ENCODE measurements at places on chromosomes 3 and 15. TPM values are rescaled to one million over a fixed set of nuclear protein-coding genes. Genes with fewer than 3 reads are reported as not detected.

- no peak for DNase-seq
Measured at GRCh38 chr3:12706504-12707253, 42.8 kb upstream of the RAF1 start.

ISG20 gene
- 8.0 TPM for total RNA-seq

DNA sequence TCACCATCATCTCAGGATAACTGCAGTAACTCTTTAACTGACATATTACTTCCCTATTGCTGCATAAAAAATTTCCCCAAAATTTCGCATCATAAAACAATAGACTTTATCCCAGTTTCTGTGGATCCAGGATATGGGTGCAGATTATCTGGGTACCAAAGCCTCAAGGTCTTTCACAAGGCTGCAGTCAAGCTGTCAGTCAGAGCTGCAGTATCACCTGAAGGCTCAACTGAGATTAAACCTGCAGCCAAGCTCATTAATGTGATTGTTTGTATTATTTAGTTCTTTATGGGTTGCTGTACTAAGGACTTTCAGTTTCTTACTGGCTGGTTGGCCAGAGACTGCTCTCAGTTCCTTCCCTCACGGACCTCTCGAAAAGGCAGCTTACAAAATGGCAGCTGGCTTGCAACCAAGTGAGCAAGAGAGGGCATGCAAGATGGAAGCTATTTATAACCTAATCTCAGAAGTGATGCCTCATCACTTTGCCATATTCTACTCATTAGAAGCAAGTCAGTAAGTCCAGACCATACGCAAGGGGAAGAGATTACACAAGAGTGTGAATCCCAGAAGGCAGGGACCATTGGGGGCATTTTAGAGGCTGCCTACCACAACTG, 54.9 kb downstream of the DCUN1D1 start:
- no peak for DNase-seq

CTDSPL gene
- total RNA-seq = 59.6 TPM

DNA sequence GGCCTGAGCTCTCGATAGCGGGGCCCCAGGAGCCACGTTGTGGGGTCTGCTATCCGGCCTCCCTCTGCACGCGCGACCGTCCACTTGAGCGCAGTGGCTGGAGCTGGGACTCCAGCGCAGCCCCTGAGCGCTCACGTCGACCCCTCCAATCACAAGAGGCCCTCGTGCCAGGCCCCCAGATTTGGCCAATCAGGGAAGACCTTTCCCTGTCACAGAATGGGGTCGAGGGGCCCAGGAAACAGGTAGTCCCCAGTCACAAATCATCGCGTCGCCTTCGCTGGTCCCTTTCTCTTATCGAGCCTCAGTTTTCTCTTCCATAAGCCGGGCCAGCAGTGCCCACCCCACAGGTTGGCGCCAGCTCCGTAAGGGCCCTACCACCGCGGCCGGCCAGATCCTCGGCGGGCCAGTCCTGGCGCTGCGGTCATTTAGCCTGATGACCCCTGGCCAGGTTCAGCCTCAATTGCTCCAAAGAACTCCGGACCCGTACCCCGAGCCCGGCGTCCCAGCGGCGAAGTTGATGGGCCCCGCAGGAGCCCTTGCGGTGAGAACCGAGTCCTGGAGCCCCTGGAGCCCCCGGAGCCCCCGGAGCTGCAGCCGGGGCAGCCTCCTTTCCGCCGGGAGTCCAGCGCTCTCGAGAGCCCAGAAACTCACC, 435 bp downstream of the ALDH1L1 start:
- DNase-seq = peak; percentile 92

DNA sequence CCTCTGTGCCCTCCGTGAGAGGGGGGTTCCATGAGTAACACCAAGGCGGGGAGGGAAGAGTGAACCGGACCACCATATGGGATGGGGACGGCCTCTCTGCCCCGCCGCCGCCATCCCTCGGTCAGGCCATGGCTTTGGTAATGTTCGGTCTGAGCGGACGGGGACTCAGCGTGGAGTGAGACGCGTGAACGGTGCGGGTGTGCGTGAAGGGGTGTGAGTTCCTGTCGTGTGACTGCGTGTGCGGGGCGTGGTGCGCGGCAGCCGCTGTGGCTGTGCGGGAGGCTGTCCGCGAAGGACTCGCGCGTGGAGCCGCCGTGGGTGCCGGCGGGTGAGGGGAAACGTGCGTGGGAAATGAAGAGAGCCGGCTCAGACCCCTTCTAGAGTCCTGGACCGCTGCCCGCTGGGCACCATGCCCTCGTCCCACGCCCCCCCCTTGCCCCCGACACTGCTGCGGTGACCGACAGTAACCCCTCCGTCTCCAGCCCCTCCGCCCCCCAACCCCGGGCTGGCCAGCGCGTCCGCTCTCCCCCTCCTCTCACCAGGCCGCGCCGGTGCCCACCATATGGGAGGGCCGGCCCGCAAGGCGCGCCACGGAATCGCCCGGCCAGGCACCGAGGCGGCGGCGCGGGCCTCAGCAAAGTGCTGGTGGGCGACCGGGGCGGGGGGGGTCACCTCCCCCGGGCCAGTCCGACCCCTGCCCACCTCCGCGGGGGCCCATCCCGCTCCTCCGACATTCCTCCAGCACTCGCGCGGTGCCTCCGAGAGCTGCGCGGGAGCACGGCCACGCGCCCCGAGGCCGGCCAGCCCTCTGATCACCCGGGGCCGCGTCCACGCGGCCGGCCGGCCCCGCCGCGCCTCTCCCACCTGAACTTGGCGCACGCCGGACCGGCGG, 589 bp downstream of the KLF15 start:
- DNase-seq = no peak

DNA sequence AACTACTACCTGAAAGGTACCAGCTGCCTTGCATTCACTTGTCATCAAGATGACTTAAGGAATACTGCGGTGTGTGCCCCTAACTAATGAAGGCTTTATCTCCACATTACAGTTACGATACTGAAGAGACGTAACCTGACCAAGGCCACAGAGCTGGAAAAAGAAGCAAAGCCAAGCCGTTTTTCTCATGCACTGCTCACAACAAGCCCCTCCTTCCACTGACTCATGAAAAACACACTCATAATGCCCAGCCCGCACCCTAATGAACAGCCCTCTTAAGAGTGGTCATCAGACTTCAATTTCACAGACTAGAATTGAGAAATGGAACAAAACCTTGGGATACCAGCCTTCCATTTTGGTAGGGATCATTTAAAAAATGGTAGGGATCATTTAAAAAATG, 11.6 kb downstream of the PSMD6 start:
- no peak for DNase-seq

DNA sequence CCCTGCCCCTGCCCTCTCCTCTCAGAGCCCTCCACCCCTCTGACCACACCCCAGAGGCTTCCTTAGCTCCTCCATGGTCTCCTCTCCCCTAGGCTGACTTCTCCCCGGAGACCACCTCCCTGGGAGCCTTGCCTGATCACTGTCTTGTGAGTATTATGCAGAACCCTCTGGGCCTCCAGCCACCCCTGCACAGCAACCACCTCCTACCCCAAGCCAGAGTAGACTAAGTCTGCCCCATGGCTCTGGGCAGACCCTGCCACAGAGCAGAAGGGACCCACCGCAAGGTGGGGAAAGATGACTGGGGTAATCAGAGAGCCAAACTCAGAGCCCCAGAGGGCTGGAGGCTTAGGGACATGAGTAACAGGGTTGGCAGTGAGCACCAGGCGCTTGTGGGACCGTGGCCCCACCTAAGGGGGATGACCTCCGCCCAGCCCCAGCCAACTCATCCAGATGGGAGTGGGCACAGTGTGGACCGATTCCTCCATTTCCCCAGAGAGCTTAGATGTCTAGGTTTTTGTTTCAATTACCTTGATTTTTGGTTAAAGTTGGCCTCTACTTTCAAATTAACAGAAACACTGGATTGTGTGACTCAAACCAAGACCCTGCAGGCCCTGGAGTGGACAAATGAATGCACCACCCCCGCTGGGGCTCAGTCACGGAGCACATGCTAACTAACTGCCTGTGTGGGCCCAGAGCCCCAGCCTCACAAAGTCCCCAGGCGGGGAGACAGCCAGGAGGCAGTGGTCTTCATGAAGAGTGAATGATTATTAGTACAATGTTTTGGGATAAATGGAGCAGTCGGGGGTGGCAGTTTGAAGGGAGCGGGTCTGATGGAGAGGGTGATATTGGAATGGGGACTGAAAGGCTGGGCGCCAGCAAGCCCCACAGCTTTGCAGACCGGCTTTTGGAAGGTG, 119.4 kb upstream of the PRR20G start:
- no peak for DNase-seq

SPSB4 gene
- 0.50 TPM for total RNA-seq

ACKR2 gene
- 7.6 TPM for total RNA-seq

DNA sequence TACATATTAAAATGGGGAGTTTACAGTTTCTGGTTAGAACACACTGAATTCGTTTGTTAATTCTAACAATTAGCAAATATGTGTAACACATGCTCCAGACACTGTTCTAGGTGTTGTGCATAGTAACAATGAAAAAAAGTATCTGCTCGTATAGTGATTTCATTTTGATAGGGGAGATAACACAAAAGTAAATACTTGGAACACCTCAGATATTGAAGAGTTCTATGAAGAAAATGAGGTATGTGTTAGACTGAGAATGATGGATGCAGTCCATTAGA, 6.8 kb upstream of the TMF1 start:
- no peak for DNase-seq

- no peak for DNase-seq
Measured at GRCh38 chr3:130504701-130505100, 12.3 kb upstream of the COL6A6 start.

- DNase-seq = no peak
Measured at GRCh38 chr15:77540312-77541060, 92.2 kb downstream of the LINGO1 start.

PLIN1 gene
- 2.5 TPM for total RNA-seq

GOLGA6B gene
- not detected for total RNA-seq

GRCh38 chr3:77539677-77540076, 499.8 kb downstream of the ROBO2 start:
- no peak for DNase-seq

GRCh38 chr15:76648732-76649444, 256.3 kb downstream of the SCAPER start:
- DNase-seq = no peak

DNA sequence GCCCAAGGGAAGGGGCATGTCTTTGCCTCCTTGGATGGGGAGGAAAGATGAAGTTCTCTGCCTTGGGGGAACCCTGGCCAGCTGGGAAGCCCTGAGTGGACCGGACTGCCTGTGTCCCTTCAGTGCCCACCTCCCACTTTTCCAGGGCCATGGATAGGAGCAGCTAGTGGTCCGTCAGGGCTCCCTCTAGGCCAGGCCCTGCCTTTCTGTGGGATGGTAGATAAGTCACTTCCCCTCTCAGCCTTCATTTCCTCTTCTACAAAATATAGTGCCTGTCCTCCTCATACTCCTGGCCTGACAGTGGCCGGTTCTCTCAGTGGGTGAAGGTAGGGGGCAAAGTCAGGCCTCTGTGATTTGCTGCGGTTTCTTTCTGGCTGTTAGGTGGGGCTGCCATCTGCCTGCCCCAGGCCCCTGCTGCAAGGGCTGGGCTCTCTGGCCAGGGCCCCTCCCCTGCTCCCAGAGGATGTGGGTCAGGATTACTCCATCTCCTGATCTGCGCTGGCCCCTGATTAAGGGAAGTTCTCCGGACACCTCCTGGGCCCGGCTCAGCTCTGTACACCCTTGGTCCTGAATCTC, 1.4 kb downstream of the PLEKHO2 start:
- DNase-seq = no peak

DNA sequence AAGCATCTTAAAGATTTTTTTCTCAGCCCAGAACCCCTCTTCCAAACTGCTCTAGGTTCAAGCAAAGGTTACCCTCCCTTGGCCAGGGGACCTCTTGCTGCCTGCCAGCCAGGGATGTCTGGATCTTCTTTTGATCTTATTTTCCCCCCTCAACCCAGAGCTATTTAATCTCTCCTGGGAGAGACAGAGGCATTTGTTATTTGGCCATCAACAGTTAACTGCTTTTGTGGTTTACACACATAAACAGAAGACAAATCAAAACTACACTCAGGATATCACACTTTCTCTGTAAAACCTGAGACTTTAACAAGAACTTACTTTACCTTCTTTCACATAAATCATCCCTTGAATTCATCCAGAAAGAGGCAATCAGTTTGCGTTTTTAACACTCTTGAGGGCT, 272.5 kb downstream of the THSD4 start:
- no peak for DNase-seq

PLS1 gene
- total RNA-seq = 1.2 TPM

- DNase-seq = no peak
Measured at GRCh38 chr15:89088605-89089315, 504 bp downstream of the ABHD2 start.

- no peak for DNase-seq
Measured at GRCh38 chr15:65020419-65020818, 9.0 kb downstream of the MTFMT start.

DNA sequence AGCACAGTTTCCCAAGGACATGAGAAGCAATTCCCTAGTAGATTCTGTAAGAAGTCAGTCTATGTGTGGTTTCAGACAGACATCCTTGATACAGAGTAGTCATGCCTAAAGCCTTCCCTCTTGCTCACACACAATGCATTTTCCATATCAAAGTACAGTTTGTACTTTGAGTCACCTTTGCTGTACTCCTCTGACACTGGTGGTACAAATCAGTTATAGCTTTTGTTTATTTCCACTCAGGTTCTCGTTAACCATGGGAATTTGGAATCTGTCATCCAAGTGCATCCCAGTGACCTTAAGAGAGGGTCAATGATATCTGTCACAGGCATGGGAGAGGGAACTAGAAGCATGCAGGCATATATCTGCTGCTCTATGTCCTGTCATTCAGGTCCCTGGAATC, 3.6 kb upstream of the GNB4 start:
- no peak for DNase-seq

DNA sequence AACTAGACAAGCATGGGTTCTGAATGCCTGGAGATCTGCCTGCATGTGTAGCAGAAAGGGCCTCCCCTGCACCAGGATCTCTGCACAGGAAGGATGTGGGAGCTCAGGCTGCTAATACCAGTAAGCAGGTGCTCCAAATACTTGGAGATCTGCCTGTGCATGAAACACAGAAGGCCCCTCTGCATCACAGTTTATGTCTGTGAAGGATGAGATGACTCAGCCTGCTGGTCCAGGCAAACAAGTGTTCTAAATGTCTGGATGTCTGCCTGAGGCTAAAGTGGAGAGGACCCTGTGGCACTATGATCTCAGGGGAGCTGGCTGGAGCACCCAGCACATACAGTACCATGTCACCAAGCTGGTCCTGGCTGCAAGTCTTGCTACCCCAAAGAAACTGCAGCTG, 678.8 kb downstream of the MCTP2 start:
- no peak for DNase-seq

SCG3 gene
- 1.2 TPM for total RNA-seq

- DNase-seq = no peak
Measured at GRCh38 chr3:197709135-197709534, 27.6 kb downstream of the RUBCN start.

- no peak for DNase-seq
Measured at GRCh38 chr3:169227911-169228310, 435.6 kb downstream of the MECOM start.

GRCh38 chr15:67902579-67903009, 62.7 kb upstream of the RNU6-1 start:
- DNase-seq = no peak

Data from esophagus muscularis mucosa (tissue), 4 donors.